ENCODE measurements at places on chromosomes 4 and X.
A peak's percentile ranks its signal among the peaks of the same experiment; 100 is the strongest.

DNA sequence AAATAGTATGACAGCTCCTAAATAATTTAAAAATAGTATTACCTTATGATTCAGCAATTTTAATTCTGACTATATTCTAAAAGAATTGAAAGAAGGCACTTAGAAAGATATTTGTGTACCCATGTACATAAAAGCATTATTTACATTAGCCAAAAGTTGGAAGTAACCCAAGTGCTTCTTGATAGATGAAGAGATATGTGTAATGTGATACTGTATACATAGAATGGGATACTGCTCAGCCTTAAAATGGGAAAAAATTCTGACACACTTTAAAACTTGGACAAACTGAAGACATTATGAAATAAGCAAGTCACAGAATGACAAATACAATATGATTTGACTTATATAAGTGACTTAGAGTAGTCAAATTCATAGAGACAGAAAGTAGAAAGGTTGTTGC lies 112.2 kb downstream of the IDS start:
- no peak for DNase-seq

- DNase-seq: no peak
Measured at GRCh38 chr4:77123411-77123810, 33.6 kb upstream of the CCNG2 start.

DNA sequence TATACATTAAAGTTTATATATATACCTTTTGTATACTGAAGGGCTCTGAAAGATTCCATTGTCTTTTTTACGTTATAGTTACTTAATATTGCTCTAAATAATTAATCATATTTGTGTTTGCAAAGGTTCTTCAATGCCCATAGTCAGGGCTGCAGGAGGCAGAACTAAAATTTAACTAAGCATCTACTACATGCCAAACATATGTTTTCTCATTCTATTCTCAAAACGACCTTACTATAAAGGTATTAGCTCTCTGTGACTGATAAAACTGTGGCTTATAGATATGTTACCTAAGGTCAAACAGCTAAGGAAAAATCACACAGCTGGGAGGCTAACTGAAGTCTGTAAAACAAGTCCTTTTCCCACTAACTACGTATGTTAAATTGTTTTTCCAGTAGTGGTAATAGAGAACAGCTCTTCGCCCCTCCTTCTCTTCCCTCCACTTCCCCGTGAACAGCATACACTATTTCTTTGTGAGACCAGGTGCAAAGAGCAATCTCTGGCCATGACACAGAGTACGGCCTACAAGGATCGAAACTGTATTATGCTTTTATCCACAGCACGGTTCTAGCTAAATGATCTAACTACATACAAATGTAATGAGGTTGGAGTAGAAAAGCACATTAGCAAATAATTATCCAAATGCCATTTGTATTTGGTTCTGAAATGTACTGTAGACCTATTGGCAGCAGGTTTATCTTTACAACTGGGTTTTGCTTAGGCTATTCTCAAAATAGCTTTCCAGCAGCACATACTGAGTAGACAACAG lies 1.7 kb downstream of the CNOT6L start:
- no peak for DNase-seq

DNA sequence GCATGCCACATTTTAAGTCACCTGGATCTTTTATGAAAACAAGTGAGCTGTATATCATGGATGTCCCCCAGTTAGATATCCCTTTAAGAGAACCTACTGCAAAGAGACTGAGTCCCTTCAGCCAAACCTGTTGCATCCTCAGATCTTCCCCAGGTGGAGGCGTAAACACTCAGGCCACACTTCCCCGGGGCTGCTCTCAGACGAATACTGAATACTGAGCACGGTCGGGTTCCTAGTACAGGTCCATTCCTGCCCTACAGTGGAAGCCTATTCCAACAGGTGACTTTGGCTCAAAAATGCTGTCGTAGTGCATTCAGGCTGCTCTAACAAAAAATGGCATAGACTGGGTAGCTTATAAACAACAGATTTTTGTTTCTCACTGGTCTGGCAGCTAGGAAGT lies 320.2 kb upstream of the CLNK start:
- DNase-seq: no peak

DNA sequence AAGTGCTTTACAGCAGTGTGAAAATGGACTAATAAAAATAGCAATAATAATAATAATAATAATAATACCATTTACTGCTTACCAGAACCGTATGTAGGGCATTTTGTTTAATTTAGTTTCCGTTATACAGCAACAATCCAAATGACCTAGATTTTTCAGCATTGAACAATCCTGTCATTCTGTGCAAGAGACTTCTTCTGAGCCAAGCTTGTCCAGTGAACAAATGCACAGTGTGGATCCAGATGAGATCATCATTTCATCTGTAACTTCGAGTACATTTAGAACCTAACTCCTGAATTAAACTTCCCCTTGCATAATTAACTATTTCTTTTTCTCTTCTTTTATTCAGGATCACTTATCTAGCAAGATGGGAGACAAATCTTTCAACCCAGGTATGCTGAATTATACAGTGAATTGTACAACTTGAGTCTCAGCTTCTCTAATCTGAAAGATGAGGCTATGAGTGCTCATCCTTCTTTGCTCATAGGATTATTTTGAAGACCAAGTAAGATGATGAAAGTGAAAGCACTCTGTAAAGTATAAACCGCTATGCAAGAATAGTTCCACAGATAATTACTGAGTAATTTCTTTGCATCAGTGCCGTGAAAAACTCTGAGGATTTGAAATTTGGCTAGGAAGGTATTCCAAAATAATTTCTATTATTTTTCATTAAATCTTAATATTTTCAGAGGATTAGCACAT lies 6.6 kb downstream of the CLNK start:
- DNase-seq: no peak

DNA sequence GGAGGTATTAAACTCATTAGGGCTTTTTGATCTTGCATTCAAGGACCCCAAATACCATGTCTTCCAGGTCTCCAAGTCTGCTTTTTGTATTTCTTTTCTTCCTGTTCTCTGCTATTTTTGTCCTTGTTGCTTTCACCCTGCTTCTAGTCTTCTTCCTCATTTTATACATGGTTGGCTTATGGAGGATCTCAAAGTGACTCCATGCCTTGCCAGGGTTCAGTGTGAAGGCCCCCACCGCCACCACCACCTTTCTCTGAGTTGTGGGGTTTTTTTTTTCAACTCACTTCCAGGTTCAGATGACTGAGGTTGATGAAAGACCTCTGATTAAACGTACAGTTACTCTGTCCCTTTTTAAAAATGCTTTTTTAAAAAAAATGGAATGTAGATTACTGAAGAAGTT lies 96.3 kb downstream of the MAML3 start:
- no peak for DNase-seq

GRCh38 chrX:25648790-25649189 lies 489.4 kb upstream of the MAGEB18 start:
- DNase-seq: no peak

- DNase-seq: peak; percentile 80
Measured at GRCh38 chr4:3074846-3075651, 568 bp downstream of the HTT start.

DNA sequence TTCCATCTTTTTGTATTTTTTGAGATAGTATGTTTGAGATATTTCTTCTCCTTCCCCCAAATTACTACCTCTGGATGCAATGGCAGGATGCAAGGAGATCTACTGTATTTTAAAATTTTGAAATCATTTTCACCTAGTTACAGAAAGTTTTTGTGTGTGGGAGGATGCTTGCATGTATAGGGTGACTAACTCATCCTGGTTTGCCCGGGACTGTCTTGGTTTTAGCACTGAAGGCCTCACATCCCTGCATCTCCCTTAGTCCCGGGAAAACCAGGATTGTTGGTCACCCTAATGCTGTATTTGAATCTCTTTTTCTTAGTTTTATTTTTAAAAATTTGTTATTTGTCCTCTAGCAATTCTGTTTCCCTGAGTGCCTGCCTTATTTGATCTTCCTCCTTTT lies 12.1 kb downstream of the SUPT20HL2 start:
- no peak for DNase-seq

DNA sequence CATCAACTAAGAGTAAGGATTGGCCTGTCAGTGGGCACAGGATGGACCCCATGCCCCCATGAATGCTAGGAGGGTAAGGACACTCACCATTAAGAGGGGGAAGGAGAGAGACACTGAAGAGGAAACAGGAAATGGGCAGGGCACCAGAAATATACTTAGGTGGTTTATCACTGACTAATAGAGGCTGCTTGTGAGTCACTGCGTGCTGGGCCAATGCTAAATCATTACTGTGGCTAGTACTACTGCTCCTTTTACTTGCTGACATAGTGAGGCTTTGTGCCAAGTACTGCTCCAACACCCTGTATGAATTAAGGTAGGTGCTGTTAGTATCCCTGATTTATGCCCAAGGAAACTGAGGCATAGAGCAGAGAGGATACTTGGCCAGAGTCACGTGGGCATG lies 130.4 kb upstream of the FRMPD4 start:
- DNase-seq: no peak

DNA sequence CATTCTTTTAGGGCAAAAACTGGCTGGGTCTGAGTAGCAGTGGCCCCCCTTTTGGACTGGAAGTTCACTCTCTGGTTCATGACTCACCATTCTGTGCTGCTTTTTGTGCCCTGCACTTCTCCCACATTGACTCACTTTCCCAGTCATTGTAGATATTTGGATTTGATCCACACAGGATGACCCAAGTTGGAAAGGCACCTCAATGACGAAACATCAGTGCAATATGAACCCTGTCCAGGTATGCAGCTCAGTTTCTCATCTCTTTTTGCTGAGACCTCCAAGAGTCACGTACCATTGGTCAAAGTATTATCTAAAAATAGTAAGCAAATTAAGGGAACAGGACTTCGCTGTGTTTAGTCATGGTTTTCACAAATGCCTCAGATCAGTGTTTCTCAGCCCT lies 92.7 kb downstream of the CBLL2 start:
- DNase-seq: no peak

DNA sequence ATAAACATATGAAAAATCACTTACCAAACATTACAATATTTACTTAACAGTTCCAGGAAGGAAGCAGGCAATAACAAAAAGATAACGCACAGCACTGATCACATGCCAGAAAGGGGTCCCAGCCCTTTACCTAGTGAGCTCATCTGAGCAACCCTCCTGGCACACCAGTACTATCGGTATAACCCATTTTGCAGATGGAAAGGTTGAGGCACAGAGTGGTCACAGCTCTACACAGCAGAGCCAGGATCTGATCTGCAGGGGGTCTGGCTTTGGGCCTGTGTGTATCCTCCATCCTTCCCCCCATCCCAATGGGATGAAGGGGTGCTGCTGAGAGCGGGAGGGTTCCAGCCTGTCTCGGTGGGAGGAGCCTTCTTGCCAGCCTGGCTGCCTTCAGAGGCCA lies 5.0 kb downstream of the NSG1 start:
- DNase-seq: no peak

DNA sequence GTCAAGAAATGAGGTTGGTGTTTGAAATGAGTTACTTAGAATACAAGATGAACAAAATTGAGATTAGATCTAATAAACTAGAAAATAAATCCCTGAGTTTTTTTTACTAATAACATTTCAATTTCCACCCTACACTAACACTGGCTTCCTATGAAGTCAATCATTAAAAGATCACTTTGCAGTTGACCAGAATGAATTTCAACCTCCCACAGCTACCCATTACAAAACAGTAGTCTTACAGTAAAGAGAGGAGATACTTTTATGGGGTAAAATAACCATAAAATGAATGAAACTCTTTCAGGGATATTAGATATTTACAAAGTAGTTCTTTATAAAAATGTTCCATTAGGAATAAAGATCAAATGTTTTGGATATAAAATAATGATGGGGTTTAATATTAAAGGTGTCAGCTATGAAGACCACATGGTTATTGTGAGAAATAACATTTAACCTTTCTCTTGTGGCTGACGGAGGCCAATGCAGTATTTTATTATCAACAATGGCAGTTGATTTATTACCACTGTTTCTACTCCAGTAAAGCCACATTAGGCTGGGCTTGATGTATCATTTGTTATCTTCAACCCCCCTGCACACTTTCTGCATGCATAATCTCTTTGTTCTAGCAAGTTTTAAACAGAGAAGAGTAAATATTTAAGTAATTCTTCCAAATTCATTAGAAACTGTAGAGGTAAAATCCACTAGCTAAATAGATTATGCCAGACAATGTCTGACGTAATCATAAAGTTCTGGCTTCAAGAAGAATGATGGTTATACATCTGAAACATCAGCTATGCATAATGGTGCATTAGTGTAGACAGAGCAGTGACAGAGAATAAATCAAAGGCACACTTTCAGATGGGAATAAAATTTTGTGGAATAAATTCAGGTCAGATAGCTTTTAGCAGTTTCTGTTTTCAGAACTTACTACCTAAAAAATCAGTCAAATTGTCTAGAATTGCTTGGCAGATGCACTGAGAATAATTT lies 516.6 kb downstream of the PCDH18 start:
- no peak for DNase-seq

GRCh38 chrX:72526534-72527508 lies 45.8 kb downstream of the HDAC8 start:
- DNase-seq: no peak

GRCh38 chr4:2835978-2836377 lies 7.7 kb upstream of the ADD1 start:
- no peak for DNase-seq

- no peak for DNase-seq
Measured at GRCh38 chr4:15682242-15683142, 865 bp downstream of the FAM200B start.

GRCh38 chr4:96983830-96984229 lies 1143.9 kb downstream of the PDHA2 start:
- DNase-seq: no peak

GRCh38 chrX:17913801-17914200 lies 52.7 kb upstream of the RAI2 start:
- DNase-seq: no peak

GRCh38 chr4:120064887-120065286 lies 1.8 kb downstream of the MAD2L1 start:
- no peak for DNase-seq

- DNase-seq: no peak
Measured at GRCh38 chrX:50815120-50815519, 1.1 kb upstream of the SHROOM4 start.

DNA sequence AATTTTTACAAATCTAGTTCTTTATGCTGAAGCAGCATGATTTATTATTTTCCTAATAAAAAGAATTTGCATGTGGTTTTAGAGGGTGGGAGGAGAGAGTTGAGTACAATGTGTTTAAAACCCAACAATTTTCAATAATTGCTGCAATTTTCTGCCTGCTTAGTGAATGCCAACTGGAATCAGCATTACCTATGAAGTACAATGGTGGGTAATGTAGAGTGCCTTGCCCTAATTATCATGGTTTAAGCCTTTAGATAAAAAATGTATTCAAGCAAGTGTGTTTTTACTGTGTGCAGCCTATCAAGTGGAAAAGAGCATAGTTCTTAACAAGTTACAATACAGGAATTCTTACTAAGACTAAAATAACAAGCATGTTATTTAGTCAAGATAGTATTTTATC lies 77.9 kb upstream of the ANKRD50 start:
- no peak for DNase-seq

GRCh38 chr4:73451404-73451803 lies 15.4 kb downstream of the AFP start:
- no peak for DNase-seq

- no peak for DNase-seq
Measured at GRCh38 chr4:136009258-136009832, 1522.9 kb downstream of the PCDH18 start.
